ENCODE measurements at places on chromosomes 11 and 22.
A peak's percentile ranks its signal among the peaks of the same experiment; 100 is the strongest.

- DNase-seq, result no peak
Observed at GRCh38 chr11:78830277-78830819, 255.7 kb upstream of the NARS2 start.

DNA sequence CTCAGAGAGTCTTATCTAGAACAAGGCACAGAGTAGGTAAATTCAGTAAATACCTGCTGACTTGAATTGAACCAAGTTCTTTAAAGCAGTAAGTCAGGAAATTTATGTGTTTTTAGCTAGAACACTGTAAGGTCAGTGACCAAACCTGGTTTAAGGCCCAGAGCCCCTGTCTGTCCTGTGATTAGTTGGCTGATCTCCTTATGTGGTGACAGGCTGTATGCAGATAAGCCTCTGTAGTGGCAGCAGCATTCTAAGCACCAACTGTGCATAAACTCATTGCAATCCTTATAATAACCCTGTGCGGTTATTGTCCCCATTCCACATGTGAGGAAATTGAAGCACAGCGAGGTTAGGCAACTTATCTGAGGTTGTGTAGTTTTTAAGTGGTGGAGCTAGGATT is 40.5 kb downstream of the FBXO7 start:
- no peak for DNase-seq

DNA sequence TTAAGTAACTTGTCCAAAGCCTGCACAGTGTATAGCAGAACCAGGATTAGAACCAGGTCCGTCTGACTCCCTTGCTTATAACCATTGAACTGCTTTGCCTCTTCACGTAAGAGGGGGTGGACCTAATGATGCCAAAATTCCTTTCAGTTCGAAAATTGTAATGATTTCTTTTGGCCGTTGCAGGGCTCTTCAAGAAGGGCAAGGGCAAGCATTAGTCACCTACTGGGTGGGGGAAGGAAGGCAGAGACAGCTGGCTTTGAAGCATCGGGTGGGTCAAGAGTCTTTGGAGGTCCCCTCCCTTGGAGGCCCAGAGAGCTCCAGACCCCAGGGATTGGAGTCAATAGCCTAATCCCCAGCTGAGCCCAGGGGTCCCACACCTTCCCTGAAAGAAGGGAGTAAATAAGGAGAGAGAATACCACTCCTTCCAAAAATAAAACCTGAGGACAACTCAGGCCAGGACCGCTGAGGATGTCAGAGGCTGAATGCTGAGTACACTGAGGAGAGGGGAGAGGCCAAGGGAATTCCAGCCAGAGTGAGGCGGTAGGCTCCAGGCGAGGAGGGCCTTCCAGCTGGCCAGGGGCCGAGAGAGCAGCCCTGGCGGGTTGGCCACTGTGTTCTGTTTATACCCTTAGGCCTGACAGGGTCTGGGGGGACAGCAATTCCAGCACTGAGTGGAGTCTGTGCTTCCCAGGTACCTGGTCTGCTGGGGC is 14.1 kb downstream of the CREB3L1 start:
- DNase-seq, result peak; percentile 87

- no peak for DNase-seq
Observed at GRCh38 chr11:110973401-110973980, 261.3 kb upstream of the ARHGAP20 start.

DNA sequence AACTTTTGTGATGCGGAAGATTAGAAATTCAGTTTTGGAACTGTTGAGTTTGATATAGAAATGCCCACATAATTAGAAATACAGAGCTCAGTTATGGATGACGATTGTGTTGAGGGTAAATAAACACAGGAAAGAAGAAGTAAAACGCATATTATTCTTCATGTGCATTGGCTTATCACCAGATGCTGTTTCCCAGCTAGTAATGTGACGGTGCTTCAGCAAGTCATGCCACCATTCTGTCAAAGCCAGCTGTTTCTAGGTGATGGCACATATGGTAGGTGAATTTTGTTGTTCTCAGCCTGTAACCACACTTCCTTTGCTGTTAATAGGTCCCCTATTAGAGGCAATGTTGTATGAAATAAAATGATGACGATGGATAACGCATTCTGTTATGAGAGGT is 68.9 kb downstream of the C11orf65 start:
- no peak for DNase-seq

- DNase-seq, result no peak
Observed at GRCh38 chr11:127965939-127966668, 621.3 kb downstream of the ETS1 start.

Measured in M059J (cell line).